ENCODE measurements at places on chromosomes 2 and 18. TPM values are rescaled to one million over a fixed set of nuclear protein-coding genes. Genes with fewer than 3 reads are reported as not detected.

The CCNT2 gene
- total RNA-seq, result 19.1 TPM

The IER3IP1 gene
- 41.5 TPM for total RNA-seq

The TTC32 gene
- 8.5 TPM for total RNA-seq

The SNTG2 gene
- total RNA-seq, result not detected

The IL36B gene
- total RNA-seq, result not detected

The PGAP1 gene
- total RNA-seq, result 4.4 TPM

The ITGA4 gene
- total RNA-seq, result 84.8 TPM

The CHMP1B gene
- 59.6 TPM for total RNA-seq

The IKZF2 gene
- 4.0 TPM for total RNA-seq

The IL1F10 gene
- total RNA-seq, result not detected

The GPR39 gene
- total RNA-seq, result 0.86 TPM

The ARMC9 gene
- 42.7 TPM for total RNA-seq

The EGR4 gene
- total RNA-seq, result under 0.01 TPM

The NAT8 gene
- not detected for total RNA-seq

The FHOD3 gene
- 4.3 TPM for total RNA-seq

The DCDC2C gene
- not detected for total RNA-seq

The DTNA gene
- 19.1 TPM for total RNA-seq

The ERMN gene
- not detected for total RNA-seq

The PLCL1 gene
- total RNA-seq, result 0.60 TPM

The KYNU gene
- total RNA-seq, result 1.6 TPM

The INHBB gene
- not detected for total RNA-seq
